ENCODE measurements at places on chromosomes 1 and 21.

- no peak for DNase-seq
Measured at GRCh38 chr1:76682138-76682537, 185.1 kb upstream of the ST6GALNAC5 start.

DNA sequence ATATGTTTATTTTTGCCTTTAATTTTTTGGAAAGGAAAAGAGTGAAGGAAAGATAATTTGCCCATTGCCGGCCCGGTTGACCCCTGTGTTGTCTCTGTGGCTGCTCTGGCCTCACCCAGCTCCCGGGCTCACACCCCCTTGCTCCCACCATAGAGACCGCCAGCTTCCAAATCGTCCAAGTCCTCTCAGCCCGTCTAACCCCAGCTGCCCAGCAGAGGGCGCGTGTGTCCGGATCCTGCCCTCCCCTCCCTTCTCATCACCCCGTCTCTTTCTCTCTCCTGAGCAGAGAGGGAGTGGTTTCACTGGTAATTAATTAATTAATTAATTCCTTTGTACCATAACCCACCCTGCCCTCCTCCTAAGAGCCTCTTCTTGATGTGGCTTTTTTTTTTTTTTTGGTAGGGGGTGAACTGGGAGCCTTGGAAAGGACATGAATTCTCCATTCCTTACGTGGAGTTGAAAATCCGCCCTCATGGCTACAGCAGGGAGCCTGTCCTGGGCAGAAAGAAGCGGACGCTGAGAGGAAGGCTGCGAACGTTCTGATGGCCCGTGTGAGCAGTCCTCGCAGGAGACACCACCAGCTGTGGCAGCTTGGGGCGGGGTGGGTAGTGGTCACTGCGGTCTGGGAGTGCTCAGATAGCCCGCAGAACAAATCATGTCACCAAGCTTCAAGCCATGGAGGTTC, 45.9 kb downstream of the KIAA0040 start:
- DNase-seq: no peak

GRCh38 chr1:36111151-36111550, 13.9 kb downstream of the COL8A2 start:
- DNase-seq: no peak

GRCh38 chr1:228344631-228345072, 62.0 kb downstream of the TRIM11 start:
- DNase-seq: no peak

DNA sequence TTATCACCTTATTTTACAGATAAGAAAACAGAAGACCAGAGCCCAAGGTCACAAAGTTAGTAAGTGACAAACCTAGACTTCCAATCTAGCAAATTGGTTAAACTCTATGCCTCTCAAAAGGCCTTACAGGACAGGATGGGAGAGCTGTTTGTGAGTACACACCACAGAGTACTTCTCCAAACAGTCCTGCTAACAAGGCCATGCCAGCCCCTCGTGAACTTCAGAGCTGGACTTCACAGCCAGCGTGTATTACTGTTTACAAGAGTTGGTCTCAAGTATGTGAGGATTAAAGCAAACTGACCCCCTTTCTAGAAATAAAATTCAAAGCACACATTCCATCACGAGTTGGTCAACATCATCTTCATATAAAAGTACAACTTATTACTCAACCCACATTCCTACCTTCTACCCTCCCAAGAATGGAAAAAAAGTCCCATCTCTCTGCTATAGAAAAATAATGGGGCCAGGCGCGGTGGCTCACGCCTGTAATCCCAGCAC, 19.8 kb upstream of the UBR4 start:
- no peak for DNase-seq

DNA sequence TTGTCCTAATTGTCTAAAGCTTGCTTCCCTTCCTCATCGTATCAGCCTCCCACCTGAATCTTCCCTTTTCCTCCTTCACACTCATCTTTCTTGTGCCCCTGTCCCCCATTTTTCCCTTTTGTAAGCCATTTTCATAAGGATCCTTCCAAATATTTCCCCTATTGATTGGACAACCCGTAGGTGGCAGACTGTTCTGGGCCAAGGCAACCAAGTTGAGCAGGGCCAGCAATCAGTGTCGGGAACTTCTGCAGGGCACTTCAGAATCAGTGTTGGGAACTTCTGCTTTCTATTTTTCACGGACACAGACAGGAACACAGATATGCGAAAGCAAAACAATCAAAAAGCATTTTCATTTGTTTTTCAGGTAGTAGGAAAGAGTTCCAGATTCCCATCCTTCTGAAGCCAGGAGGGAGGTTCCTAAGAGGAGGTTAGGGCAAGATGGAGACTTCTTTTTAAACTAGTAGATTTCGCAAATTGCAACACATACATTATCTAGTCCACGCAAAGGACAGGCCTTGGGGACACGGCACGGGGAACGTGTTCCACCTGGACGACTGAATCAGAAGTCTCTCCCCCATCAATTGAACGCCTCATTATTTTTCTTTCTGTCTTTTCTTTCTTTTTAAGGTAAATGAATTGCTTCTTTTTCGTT, 691 bp upstream of the MPZL1 start:
- DNase-seq: peak; percentile 36

GRCh38 chr1:157894613-157895165, 53.1 kb upstream of the CD5L start:
- DNase-seq: peak; percentile 1

DNA sequence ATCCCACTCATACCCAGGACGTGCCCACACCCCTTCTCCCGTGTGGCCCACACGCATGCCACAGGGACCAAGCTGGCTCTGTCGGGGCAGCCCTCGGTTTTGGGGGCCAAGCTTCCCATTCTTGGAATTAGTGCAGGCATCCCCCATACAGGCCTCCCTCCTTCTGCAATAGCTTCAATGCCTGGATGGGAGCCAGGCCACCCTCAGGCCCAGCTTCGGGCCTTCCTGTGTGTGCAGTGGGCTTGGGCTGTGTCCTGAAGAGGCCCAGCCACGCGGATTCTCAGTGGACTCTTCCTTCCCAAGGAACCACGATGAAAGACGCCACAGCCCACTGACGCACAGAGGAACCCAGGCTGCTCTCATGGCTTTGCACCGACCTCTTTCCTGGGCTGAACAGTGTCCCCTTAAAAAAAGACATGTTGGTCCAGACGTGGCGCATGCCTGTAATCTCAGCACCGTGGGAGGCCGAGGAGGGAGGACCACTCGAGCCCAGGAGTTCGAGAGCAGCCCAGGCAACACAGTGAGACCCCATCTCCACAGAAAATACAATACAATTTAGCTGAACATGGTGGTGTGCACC, 3.4 kb downstream of the KRTAP10-11 start:
- DNase-seq: no peak
